ENCODE measurements at places on chromosomes 13 and 19. TPM values are rescaled to one million over a fixed set of nuclear protein-coding genes. Genes with fewer than 3 reads are reported as not detected.

- no peaks in the 10 kb centered on the region for H3K36me3 ChIP-seq
- H3K27me3 ChIP-seq = peaks cover 17% of the 10 kb centered on the region
- peaks cover 23% of the 10 kb centered on the region for H3K4me1 ChIP-seq
These were observed 436 bp upstream of the BBC3 start for GRCh38 chr19:47231215-47232054.

GRCh38 chr13:25800523-25800922, 251.3 kb downstream of the SHISA2 start:
- H3K27me3 ChIP-seq = no peaks in the 10 kb centered on the region
- H3K4me1 ChIP-seq = peaks cover 7% of the 10 kb centered on the region
- no peak for DNase-seq
- H3K36me3 ChIP-seq = no peaks in the 10 kb centered on the region
- no peak overlapping the region for H3K4me3 ChIP-seq

GRCh38 chr13:64130171-64130570, 2714.5 kb upstream of the PCDH20 start:
- H3K4me1 ChIP-seq = no peaks in the 10 kb centered on the region
- DNase-seq = no peak
- H3K27ac ChIP-seq = no peak overlapping the region
- no peaks in the 10 kb centered on the region for H3K36me3 ChIP-seq
- H3K27me3 ChIP-seq = no peaks in the 10 kb centered on the region
- no peak overlapping the region for H3K4me3 ChIP-seq

GRCh38 chr19:35049456-35049855, 7.9 kb downstream of the HPN start:
- no peak for DNase-seq
- no peaks in the 10 kb centered on the region for H3K36me3 ChIP-seq
- no peaks in the 10 kb centered on the region for H3K4me1 ChIP-seq
- peaks cover 4% of the 10 kb centered on the region for H3K27me3 ChIP-seq
- H3K27ac ChIP-seq = no peak overlapping the region

The PABPC3 gene
- polyA plus RNA-seq = not detected

The SPACA4 gene
- polyA plus RNA-seq = not detected

The CCDC61 gene
- polyA plus RNA-seq = 5.7 TPM

The PDE4C gene
- not detected for polyA plus RNA-seq

The COQ8B gene
- 23.5 TPM for polyA plus RNA-seq

DNA sequence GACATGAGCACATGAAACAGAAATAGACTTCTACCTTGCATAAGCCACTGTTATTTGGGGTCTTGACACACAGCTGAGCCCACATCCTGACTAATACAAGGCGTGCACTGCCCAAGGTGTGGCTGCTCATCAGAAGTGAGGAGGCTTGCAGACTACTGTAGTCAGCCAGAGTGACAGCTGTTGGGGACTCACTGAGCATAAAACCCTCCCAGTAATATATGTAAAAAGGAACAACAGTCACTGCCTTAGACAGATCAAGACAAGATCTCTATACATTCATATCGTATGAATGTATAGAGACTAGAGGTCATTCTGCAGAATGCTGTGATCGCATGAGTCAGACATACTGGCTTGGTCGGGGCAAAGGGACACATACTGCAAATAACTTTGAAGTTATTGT, 4.1 kb upstream of the C1QTNF9B start:
- no peak for DNase-seq
- H3K4me3 ChIP-seq = no peak overlapping the region
- peaks cover 19% of the 10 kb centered on the region for H3K27me3 ChIP-seq
- H3K4me1 ChIP-seq = no peaks in the 10 kb centered on the region

The ZNF791 gene
- 12.9 TPM for polyA plus RNA-seq

- DNase-seq = no peak
- H3K36me3 ChIP-seq = peaks cover 6% of the 10 kb centered on the region
- no peak overlapping the region for H3K4me3 ChIP-seq
- no peak overlapping the region for H3K27ac ChIP-seq
- peaks cover 12% of the 10 kb centered on the region for H3K4me1 ChIP-seq
These were observed 23.8 kb downstream of the ZNF787 start for GRCh38 chr19:56097306-56097705.

The EHD2 gene
- polyA plus RNA-seq = not detected

The PTGER1 gene
- polyA plus RNA-seq = 1.2 TPM

DNA sequence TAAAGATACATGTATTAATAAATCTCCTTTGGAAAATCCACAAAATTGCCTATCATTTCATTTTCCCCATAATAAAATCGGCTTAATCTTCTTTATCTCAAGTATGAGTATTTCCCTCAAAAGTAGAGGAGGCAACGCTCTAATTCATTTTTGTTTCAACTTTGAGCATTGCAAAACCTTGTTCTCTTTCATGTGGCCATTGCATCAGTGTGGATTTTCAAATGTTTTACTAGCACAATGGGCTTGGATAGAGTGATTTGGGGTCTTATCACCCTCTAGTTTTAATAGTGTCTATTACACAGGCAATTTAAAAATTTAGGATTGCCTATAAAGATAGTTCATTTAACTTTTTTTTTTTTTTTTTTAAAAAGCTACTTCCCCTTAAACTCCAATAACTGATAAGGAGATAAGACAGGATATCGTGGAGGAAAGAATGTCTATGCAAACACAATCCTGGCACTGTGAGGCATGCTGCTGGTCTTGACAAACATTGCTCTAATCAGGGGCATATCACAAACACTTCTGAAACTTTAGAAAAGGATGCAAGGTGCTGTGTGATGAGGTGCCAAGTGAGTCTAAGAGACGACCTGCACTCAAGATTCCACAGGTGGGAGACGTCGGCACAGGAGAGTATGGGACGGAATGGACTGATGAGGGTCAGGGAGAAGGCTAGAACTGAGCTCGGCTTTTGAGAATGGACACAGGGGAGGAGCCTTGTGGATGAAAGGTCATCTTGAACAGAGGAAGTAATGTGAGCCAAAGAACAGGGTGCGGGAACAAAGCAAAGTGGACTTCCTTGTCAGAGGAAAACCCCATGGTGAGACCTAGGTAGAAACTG, 199.7 kb downstream of the IRS2 start:
- DNase-seq = no peak
- no peaks in the 10 kb centered on the region for H3K4me1 ChIP-seq
- H3K27ac ChIP-seq = no peak overlapping the region
- H3K36me3 ChIP-seq = peaks cover 4% of the 10 kb centered on the region
- no peak overlapping the region for H3K4me3 ChIP-seq

DNA sequence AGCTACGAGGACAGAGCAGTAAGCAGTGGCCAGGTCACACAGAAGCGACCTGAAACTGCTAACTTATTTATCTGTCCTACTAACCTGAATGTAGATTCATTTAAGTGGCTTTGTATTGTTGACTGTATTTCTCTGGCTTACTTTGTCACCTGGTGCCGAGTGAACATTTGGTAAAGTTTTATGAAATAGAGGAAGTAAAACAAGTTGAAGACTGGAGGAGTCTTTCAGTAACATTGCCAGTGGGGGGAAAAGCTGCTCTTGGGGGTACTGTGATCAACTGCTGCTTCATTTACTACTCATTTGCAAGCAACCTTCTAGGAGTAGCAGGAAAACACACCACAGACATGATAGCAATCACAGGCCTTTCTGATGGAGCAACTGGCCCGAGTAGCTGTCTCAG, 615.0 kb downstream of the FGF9 start:
- no peaks in the 10 kb centered on the region for H3K36me3 ChIP-seq
- no peaks in the 10 kb centered on the region for H3K4me1 ChIP-seq
- H3K27ac ChIP-seq = no peak overlapping the region
- DNase-seq = no peak
- H3K4me3 ChIP-seq = no peak overlapping the region

GRCh38 chr13:46489586-46490023, 63.4 kb upstream of the LRCH1 start:
- no peaks in the 10 kb centered on the region for H3K36me3 ChIP-seq
- no peak for DNase-seq
- H3K4me3 ChIP-seq = no peak overlapping the region

The LILRA1 gene
- 3.4 TPM for polyA plus RNA-seq

DNA sequence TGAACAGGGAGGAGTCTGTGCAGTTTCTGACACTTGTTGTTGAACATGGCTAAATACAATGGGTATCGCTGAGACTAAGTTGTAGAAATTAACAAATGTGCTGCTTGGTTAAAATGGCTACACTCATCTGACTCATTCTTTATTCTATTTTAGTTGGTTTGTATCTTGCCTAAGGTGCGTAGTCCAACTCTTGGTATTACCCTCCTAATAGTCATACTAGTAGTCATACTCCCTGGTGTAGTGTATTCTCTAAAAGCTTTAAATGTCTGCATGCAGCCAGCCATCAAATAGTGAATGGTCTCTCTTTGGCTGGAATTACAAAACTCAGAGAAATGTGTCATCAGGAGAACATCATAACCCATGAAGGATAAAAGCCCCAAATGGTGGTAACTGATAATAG, 16.1 kb downstream of the CEACAM6 start:
- H3K27ac ChIP-seq = no peak overlapping the region
- H3K4me1 ChIP-seq = peaks cover 2% of the 10 kb centered on the region
- no peak overlapping the region for H3K4me3 ChIP-seq
- no peaks in the 10 kb centered on the region for H3K36me3 ChIP-seq
- DNase-seq = no peak
- peaks cover 11% of the 10 kb centered on the region for H3K27me3 ChIP-seq

DNA sequence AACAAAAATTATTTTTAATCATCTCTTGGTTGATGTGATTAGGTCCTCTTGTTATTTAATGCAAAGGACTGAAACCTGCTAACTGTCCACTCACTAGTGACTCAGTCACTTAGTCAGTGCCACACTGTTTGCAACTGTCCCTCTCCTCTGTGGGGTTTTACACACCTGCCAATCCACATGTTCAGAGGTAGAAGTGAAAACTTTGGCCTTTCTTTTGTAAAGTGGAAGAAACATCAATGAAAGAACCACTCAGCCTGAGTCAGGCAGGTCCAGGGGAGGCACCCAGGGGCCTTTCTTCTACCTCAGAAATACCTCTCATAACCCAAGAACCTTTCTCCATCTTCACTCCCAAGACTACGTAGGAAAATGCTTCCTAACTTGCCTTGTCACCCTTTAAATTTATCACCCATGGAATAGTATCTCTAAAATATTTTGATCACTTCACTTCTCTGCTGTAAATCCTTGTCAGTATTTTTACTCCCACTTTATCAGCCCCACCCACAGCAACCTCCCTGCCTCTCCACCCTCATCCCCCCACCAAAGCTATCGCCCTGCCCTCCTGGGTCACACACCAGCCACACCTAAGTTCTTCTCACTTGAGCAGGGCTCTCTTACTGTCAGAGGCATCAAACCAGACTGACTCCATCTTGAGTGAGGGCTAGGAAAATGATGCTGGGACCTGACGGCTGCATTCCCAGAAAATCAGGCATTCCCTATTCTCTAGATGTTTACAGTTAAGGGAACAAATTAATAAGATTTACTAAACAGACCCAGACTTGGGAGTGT, 29.6 kb upstream of the EEF1AKMT1 start:
- no peak overlapping the region for H3K4me3 ChIP-seq
- no peaks in the 10 kb centered on the region for H3K4me1 ChIP-seq
- peaks cover 26% of the 10 kb centered on the region for H3K36me3 ChIP-seq
- no peaks in the 10 kb centered on the region for H3K27me3 ChIP-seq
- no peak for DNase-seq

- H3K36me3 ChIP-seq = no peaks in the 10 kb centered on the region
- H3K4me3 ChIP-seq = no peak overlapping the region
- no peak for DNase-seq
- no peak overlapping the region for H3K27ac ChIP-seq
These were observed 122.3 kb downstream of the RBM26 start for GRCh38 chr13:79283742-79284141.

GRCh38 chr19:33905937-33906577, 109.4 kb downstream of the KCTD15 start:
- no peak overlapping the region for H3K27ac ChIP-seq
- H3K36me3 ChIP-seq = no peaks in the 10 kb centered on the region
- no peak for DNase-seq
- peaks cover 7% of the 10 kb centered on the region for H3K4me1 ChIP-seq
- peaks cover 28% of the 10 kb centered on the region for H3K27me3 ChIP-seq

DNA sequence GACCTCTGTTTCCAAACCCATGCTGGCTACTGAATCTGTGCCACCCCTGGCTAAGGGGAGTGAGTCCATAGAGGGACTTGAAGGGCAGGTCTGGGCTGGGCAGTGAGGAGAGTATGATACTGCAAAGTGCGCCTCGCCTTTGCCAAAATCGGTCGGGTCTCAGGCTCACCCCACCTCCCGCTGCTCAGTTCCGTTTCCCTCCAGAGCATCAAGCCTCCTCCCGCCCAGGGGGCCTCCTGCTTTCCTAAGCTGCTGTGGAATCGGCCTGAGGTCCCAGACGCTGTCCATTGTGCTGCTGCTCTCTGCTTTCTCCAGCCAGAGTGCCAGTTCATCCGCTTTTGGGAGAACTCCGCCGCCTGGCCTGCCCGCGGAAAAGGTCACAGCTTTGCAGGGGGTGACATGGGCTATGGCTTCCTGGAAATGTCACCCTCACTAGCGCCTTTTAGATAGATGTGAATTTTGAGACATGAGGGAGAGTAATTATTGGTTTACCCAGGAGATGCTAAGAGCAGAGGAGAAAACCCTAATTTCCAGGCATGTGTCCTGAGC, 1418.4 kb downstream of the UQCRFS1 start:
- H3K36me3 ChIP-seq = peaks cover 6% of the 10 kb centered on the region
- H3K27me3 ChIP-seq = no peaks in the 10 kb centered on the region
- DNase-seq = no peak
- H3K4me1 ChIP-seq = peaks cover 32% of the 10 kb centered on the region
- H3K27ac ChIP-seq = peak overlapping the region; percentile 95
- H3K4me3 ChIP-seq = peak overlapping the region; percentile 94

The CEACAM19 gene
- 0.22 TPM for polyA plus RNA-seq

The OR7C1 gene
- not detected for polyA plus RNA-seq

DNA sequence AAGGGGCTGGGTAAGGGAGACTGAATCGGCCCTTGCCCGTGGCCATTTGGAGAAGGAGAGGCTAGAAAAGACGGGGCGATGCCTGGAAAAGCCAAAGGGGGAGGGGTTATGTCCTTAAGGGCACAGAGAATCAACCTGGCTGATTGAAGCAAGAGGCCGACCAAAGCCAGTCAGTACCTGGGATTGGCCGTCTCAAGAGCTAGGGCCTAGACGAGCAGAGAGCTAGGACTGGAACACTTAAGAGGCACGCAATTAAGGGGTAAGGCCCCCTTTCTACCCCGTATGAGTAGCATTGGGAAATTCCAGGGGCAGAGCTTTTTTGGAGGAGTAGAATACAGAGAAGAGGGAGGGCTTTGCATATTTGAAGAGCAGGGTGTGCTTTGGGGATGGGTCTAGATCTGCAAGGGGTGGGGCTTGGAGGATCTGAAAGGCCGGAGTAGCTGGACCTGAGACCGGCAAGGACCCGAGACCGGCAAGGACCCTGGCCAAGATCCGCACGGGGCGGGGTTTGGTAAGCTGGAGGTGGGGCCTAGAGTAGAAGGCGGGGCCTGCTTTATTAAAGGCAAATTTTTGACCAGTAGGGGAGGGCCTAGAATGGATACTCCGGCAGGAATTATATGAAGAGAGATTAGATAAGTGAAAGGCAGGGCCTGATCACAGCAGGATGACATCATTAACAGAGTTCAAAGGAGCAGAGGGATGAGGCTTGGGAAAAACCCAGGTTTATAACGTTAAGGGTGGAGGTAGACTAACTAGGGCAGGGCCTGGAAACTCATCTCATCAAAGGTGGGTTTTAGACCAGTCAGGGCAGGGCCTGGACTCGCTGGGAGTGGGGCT, 10.7 kb upstream of the CACNG6 start:
- no peak for DNase-seq
- H3K27me3 ChIP-seq = peaks cover 22% of the 10 kb centered on the region

The CLDND2 gene
- not detected for polyA plus RNA-seq

Data from immature natural killer cell (primary cell).